NB4 (cell line): ENCODE measurements at places on chromosomes 4 and X.
A peak's percentile ranks its signal among the peaks of the same experiment; 100 is the strongest.

DNA sequence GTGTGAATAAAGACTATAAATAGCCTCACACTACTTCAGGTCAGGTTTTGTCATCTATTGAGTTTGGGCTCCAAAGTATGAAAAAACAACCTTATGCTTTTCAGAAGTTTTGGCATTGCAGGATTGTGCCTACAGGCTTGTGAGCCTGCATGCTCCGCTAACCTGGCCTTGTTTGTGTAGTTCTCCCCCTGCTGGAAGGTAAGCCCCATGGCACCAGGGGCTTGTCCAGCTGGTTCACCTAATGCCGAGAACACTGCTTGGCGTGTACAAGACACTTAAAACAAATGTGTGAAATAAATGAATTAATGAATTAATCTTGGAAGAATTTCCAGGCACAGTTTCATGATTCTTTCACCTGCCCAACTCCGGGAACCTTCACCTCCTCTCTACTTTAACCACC is 1.8 kb upstream of the HSD17B10 start:
- peak; percentile 83 for DNase-seq

GRCh38 chrX:132365490-132365889 is 123.3 kb downstream of the MBNL3 start:
- DNase-seq = no peak

GRCh38 chr4:146545102-146545501 is 23.4 kb upstream of the SLC10A7 start:
- peak; percentile 43 for DNase-seq

DNA sequence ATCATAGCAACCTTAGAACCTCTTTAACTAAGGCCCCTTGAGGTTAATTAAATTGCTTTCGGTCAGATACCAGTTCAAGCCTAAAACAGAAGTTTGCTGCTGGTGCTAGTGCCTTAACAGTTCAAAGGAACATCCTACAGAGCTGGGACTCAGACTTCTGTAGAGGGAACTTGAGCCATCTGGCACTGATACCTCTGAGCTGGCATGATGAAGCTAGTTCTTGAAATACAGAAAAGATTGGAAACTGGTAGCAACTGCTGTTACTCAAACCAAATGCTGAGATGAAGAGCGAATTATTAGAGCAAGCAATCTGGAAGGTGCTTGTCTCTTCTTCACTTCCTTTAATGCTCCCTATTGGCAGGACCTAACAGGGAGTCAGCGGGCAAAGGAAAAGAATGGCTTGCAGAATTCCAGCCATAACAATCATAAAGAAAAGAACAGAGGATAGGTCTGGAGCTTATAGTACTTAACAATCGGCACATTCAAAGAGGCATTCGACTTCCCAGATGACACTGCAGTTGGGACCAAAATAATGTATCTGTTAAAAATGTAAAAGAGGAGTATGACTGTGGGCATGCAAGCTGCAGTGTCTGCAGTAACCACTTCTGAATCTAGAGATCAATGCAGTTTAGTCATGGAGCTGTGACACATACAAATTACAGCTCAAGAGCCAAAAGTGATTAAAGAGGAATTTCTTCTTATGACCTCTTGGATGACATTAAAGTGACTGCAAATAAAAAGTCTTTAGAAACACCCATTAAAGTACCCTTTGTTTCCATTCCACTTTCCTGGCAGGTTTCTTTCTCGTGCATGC is 298.9 kb downstream of the PDGFC start:
- DNase-seq = no peak

DNA sequence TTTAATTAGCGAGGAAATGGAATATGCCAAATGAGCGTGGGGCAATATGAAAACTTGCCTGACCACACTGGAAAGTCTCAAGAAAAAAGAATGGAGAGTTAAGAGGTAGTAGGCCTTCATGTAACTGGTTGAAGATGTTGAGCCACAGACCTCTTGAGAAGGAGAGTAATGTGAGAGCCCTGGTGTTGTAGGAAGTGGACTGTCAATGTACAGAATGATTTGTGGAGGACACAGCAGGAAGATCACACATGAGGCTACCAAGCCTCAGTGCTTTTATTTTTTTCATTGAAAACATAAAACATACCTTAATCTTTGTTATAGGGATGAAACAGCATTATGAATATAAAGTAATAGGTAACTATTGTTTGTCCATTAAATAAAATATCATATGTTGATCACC is 331.6 kb downstream of the UNC5C start:
- DNase-seq = no peak

DNA sequence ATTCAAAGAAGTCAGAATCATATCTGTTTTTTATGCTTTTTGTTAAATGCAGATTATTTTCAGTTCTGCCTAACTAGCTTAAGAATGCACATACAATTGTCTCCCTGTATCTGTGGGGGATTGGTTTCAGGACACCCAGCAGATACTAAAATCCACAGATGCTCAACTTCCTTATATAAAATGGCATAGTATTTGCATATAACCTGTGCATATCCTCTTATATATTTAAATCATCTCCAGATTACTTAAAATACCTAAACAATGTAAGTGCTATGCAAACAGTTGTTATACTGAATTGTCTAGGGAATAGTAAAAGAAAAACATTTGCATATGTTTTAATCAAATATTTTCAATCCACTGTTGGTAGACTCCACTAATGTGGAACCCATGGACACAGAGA is 279.4 kb downstream of the TMA16 start:
- DNase-seq = no peak

DNA sequence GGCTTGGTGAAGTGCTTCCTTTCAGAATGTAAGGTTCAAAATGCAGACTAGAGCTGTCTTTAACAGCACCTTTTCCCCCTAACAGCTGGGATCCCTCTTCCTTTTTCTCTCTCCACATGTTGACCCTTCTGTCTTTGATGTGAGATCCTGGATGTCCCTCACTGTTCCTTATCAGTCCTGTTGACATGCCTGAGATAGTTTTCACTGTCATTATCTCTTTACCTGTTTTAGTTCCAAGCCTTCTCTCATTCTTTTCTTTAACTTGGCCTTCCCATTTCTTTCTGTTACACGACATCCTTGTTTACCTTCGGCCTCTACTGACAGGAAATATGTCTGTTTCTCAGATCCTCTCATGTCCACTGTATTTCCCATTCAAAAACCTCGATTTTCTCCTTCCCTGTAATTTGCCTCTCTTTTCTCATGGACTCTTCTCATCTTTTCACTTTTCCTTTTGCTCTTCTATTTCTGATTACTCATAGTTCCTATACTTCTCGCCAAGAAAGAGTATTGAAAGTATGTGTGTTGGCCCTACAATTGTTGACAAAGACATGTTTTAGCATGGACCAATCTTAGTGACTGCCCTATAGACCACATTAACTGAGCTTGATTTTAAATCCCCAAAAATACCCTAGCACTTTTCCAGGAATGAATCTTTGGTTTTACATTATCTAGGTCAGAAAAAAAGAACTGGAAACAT is 1.2 kb upstream of the SOWAHB start:
- DNase-seq = no peak

- no peak for DNase-seq
Observed at GRCh38 chr4:123170843-123171242, 225.8 kb upstream of the SPRY1 start.
